Endothelial cell (in vitro differentiated cells): ENCODE measurements at places on chromosomes 7 and 10. TPM values are rescaled to one million over a fixed set of nuclear protein-coding genes. Genes with fewer than 3 reads are reported as not detected.
A peak's percentile ranks its signal among the peaks of the same experiment; 100 is the strongest.

- no peaks in the 10 kb centered on the region for H3K4me1 ChIP-seq
- peaks cover 6% of the 10 kb centered on the region for H3K36me3 ChIP-seq
- no peak overlapping the region for H3K4me3 ChIP-seq
- H3K27me3 ChIP-seq = peaks cover 4% of the 10 kb centered on the region
Observed at GRCh38 chr10:42149027-42149700, 489.2 kb downstream of the ZNF33B start.

DNA sequence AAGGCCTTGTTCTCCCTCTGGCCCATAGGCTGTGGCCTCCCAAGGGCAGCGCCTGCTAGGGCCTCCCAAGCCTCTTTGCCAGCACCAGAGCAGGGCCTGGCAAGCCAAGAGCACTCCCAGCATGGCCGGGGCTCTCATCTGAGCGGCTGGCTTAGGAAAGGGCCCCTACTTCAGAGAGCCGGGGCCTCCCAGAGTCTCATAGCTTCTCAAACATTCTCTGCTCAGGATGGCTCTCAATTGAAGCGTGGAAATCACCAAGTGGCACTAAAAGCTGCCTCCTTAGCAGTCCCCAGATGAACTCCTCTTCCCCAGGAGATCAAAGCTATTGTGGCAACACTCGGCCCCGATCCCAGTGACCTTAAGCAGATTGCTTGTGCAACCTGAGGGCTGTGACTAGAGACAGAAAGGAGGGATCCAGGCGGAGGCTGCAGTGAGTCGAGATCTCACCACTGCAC is 69.4 kb downstream of the FAM53B start:
- peaks cover 15% of the 10 kb centered on the region for H3K4me1 ChIP-seq
- H3K27ac ChIP-seq = peak overlapping the region; percentile 83
- no peak for DNase-seq
- no peak overlapping the region for H3K4me3 ChIP-seq
- peaks cover 17% of the 10 kb centered on the region for H3K27me3 ChIP-seq

DNA sequence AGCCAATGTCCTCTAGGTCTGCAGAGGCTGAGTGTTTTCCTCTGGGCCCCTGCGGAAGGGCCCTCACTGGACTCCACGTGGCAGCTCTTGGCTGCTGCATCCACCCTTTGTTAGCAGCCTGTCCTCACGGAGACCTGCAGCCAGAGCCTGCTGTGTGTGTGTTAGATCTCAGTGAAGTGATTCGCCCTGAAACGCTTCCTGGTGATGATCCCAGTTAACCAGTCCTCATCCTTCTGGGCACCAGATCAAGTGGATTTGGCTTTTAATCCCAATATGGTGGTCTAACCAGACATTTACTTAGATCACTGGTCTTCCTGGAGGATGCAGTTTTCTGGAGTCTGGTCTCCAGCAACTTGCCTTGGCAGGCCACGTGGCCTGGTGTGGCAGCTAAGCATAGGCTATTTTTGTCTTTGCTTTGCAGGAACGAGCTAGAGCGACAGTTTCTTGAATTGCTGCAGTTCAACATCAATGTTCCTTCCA is 39.5 kb upstream of the GJD4 start:
- DNase-seq = no peak
- peaks cover 13% of the 10 kb centered on the region for H3K27me3 ChIP-seq
- peaks cover 26% of the 10 kb centered on the region for H3K4me1 ChIP-seq
- no peak overlapping the region for H3K27ac ChIP-seq
- no peak overlapping the region for H3K4me3 ChIP-seq

DNA sequence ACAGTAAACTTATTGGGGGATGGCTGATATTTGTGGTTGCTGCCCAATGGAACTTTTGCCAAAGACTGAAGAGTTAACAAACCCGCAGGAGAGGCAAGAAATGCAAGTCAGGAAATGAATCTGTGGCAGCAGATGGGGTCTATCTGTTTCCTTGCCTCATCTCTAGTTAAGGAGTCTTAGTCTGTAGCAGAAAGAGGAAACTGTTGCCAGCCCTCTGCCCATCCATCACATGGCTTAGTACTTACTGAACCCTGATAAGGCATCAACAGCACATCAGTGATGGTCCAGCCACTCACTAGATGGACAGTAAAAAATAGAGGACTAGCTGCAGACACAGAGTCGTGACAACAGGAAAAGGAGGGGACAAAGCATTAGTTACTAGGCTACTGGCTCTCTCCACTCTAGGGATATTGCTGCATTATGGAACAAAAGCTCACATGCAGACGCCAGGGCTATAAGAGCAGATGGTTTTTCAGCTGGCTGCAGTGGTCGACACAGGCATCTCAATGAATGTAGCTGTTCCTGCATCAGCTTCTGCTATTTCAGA is 614.7 kb downstream of the PARD3 start:
- H3K4me1 ChIP-seq = peaks cover 22% of the 10 kb centered on the region
- H3K27me3 ChIP-seq = peaks cover 2% of the 10 kb centered on the region
- no peaks in the 10 kb centered on the region for H3K36me3 ChIP-seq

DNA sequence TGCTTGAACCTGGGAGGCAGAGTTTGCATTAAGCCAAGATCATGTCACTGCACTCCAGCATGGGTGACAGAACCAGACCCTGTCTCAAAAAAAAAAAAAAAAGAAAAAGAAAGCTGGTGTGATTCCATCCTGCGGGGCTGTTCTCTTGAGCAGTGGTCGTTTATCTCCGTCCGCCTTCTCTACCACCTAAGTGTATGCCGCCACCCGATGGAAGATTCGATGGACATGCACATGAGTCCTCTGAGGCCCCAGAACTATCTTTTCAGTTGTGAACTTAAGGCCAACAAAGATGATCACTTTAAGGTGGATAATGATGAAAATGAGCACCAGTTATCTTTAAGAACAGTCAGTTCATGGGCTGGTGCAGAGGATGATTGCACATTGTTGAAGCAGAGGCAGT is 65.7 kb downstream of the ABRAXAS2 start:
- H3K36me3 ChIP-seq = no peaks in the 10 kb centered on the region
- no peak overlapping the region for H3K27ac ChIP-seq
- H3K27me3 ChIP-seq = peaks cover 3% of the 10 kb centered on the region
- no peak for DNase-seq
- H3K4me3 ChIP-seq = no peak overlapping the region
- peaks cover 12% of the 10 kb centered on the region for H3K4me1 ChIP-seq

DNA sequence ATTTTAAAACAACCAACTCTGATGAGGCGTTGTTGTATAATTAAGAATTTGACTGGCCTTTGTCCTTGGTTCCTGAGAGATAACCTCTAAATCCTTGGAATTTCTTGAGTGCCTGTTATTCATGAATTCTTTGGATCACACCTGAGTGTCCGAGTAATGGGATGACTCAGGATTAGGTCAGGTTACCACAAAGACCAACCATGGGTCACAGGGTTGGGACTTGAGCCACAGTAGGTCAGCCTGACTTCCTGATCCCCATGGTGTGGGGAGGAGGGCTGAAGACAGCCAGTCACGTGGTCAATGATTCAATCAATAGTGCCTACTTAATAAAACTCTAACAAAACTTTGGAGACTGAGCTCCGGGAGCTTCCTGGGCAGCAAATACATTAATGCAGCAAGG is 192.5 kb downstream of the GFRA1 start:
- H3K4me3 ChIP-seq = no peak overlapping the region
- no peak for DNase-seq
- peaks cover 2% of the 10 kb centered on the region for H3K27me3 ChIP-seq
- H3K36me3 ChIP-seq = no peaks in the 10 kb centered on the region
- no peak overlapping the region for H3K27ac ChIP-seq

GRCh38 chr10:88530093-88530492 is 53.0 kb downstream of the RNLS start:
- no peak for DNase-seq
- peaks cover 32% of the 10 kb centered on the region for H3K4me1 ChIP-seq
- H3K4me3 ChIP-seq = no peak overlapping the region
- no peak overlapping the region for H3K27ac ChIP-seq

DNA sequence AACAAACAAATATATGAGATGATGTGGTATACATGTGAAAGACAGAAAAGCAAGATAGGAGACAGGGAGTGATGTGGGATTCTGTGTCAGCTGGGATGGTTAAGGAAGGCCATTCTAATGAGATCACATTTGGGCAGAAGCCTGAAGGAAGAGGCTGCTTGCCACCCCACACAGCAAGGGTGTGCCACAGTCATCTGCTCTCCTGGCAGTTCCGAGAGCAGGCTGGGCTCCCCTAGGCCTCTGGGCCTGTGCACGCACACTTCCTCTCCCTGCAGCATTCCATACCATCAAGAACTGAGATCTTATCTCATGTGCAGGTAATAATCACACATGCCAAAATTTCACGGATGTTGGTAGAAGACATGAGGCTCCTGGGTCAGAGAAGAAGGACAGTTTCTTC is 43.1 kb downstream of the SYPL1 start:
- H3K27me3 ChIP-seq = peaks cover 3% of the 10 kb centered on the region
- H3K36me3 ChIP-seq = no peaks in the 10 kb centered on the region
- no peak overlapping the region for H3K27ac ChIP-seq
- no peak overlapping the region for H3K4me3 ChIP-seq

- no peak overlapping the region for H3K4me3 ChIP-seq
- no peaks in the 10 kb centered on the region for H3K36me3 ChIP-seq
- H3K27ac ChIP-seq = no peak overlapping the region
- H3K27me3 ChIP-seq = no peaks in the 10 kb centered on the region
Observed at GRCh38 chr10:27439101-27439500, 65.0 kb upstream of the RAB18 start.

DNA sequence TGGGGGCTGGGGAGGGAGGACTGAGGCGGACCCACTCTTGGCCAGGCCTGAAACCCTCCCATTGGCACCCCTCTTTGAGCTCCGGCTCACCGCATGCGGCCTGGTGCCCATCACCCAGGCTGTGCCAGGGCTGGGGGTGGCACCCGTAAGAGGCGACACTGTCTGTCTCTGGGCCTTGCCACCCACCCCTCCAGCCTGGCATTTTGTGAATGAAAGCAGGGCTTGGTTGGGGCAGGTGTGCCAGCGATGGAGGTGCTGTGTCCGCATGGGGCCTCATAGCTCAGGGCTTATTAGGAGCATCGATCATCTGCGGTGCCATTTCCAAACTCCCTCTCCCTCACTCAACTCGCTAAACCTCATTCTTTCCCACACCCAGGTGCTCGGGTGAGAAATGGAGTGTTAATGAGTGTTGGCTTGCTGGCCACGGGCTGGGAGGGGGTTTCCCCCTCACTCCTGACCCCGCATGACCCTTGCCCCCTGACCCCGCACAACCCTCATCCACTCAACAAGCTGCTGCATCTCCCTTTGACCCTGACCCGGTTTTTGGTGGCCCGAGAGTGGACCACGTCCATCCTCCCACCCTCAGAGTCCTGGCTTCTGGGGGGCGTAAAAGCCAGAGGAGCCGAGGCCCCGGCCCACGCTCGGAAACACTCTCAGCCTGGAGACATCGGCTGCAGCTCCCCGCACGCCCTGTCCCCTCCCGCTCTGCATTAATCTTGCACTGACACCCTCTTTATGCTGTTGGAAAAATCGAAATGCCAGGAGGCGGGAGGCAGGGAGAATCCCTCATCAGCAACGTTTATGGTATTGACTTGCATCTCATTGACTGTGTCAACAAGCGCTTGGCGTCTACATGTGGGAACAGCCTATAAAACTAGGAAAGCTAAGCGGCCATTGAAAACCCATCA is 161.2 kb downstream of the DNAJB6 start:
- H3K27ac ChIP-seq = peak overlapping the region; percentile 24
- peaks cover 24% of the 10 kb centered on the region for H3K27me3 ChIP-seq
- DNase-seq = no peak

DNA sequence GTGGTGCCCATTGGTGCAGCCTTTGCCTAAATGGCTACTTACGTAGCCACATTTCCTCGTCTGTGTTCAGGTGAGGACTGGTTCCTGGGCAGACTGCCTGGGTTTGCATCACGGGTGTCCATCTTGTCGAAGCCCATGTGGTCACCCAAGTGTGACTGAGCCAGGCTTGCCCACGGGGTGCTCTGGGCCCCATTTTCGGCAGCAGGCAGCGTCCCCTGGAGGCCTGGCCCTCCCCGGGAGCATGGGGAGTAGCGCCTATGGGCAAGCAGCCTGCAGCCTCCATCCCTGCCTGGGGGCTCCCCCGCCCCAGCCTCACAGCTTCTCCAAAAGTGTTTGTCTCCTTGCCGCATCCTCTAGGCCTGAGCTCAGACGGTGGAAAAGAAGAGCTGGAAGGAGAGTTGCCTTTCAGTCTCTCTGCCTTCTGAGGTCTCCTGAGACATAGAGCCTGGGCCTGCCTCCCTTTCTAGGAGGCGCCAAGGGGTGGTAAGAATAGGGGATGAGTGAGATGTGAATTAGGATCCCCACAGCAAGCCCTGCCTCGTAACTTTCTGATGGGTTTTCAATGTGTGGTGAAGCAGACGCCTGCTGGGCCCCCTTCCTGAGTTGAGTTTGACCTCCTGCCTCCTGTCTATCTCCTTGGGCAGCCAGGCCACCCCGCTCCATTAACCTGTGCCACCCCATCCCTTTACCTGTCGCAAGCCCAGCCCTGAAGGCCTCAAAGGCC is 42.7 kb downstream of the HTRA1 start:
- no peak for DNase-seq
- peaks cover 7% of the 10 kb centered on the region for H3K36me3 ChIP-seq
- H3K4me3 ChIP-seq = no peak overlapping the region

DNA sequence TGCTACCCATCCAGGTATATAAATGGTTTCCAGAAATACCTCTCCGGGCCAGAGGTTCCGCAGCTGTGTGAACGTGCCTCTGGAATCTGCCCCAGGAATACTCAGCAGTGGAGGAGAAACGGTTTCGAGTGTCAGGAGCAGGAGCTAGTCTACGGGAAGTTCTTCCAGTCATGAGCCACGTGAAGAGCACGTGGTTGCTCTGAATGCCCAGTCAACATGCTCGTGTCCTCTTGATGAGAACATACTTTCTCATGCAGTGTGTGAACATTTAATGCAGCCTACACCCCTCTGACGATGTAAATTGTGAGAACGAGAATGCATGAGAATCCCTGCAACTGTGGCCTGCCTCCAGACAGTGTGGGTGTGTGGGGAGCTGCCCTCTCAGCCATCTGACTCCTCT is 277.0 kb upstream of the SHH start:
- H3K4me3 ChIP-seq = no peak overlapping the region
- no peaks in the 10 kb centered on the region for H3K27me3 ChIP-seq
- DNase-seq = no peak
- H3K4me1 ChIP-seq = no peaks in the 10 kb centered on the region
- H3K36me3 ChIP-seq = no peaks in the 10 kb centered on the region
- H3K27ac ChIP-seq = no peak overlapping the region

DNA sequence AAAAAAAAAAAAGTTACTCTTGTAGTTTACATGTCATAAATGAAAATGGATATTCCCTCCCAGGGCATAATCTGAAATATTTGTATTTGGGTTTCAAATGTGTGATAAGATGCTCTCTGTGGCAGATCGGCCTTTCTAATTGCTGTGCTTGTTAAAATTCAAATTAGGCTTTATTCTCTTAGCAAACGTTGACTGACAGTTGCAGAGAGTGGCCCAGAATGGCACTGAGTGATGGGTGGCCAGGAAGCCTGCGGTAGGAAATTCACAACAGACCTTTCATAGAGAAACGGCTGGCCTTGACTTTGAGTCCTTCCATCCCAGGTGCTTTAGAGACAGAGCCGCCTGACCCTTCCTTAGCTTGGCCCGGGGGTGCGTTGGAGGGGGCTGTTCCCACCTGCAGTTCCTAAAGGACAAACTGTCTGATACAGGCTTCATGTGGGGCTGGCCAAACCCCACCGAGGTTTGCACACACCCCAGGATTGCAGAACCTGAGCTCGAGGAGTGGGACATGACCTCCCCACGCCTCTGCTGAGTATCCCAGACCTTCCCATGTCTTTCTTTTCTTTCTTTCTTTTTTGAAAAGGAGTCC is 152.7 kb downstream of the CUX1 start:
- H3K36me3 ChIP-seq = no peaks in the 10 kb centered on the region
- peaks cover 10% of the 10 kb centered on the region for H3K4me1 ChIP-seq
- H3K27me3 ChIP-seq = peaks cover 1% of the 10 kb centered on the region
- DNase-seq = no peak
- H3K27ac ChIP-seq = no peak overlapping the region

Gene IQUB
- total RNA-seq = 0.49 TPM

Gene CRYGN
- total RNA-seq = not detected

Gene PLEKHS1
- not detected for total RNA-seq

Gene FGFR2
- total RNA-seq = 15.3 TPM

Gene NPS
- total RNA-seq = not detected

Gene CACNA2D1
- total RNA-seq = 20.7 TPM
